Muscle of leg (tissue), 16 donors: ENCODE measurements at places on chromosomes 16 and 17. TPM values are rescaled to one million over a fixed set of nuclear protein-coding genes. Genes with fewer than 3 reads are reported as not detected.
A peak's percentile ranks its signal among the peaks of the same experiment; 100 is the strongest.

Gene ANKRD13B
- 8.1 TPM for total RNA-seq

- DNase-seq = no peak
These were observed 23.4 kb downstream of the SMURF2 start for GRCh38 chr17:64638552-64639203.

DNA sequence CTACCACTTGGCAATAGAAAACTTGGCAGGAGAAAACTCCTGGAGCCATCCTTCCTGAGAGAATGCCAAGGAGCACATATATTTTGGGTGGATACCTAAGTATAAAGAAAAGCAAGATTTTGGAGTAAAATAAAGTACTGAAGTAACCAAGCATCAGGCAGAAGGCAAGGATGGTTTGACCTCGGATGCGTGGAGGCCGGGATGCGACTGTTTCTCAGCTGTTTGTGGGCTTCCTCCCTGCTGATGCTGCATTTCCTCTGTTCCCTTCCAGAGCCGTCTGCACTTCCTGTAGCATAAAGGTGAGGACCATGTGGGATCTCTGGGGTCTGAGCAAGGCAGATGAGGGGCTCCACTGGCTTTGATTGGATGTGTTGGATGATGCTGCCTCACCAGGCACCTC, 5.5 kb upstream of the TCF25 start:
- DNase-seq = no peak

Gene ARHGAP44
- total RNA-seq = 3.0 TPM

GRCh38 chr17:61574542-61575351, 16.3 kb downstream of the NACA2 start:
- DNase-seq = peak; percentile 83

DNA sequence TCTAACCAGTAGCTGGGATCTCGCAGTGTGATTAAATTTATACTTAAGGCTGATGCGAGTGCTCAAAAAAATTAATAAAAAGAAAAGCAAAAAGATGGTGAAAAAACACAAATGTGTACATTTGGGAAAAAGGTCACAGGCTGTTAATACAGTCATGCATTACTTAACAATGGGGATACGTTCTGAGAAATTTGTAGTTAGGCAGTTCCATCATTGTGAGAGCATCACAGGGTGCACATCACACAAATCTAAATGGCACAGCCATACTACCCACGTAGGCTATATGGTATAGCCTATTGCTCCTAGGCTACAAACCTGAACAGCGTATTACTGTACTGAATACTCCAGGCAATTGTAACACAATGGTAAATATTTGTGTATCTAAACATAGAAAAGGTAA, 142.4 kb upstream of the MYOCD start:
- DNase-seq = no peak

DNA sequence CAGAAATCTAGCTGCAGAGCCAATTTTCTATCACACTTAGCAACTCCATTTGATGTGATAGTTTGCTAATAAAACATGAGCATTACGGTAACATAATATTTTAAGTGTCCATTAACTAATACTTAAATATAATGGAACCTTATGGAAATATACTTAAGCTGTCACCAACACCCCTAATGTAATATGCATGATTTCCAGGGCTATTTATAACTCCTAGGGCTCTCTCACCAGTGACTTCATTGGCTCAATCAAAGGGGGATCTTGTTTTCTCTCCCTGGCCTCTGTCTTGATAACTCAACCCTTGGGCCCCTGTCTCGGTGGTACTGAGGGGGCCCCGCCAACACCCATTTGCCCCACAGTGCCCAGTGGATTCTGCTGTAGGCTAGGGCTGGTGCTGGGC, 170.4 kb downstream of the SALL1 start:
- peak; percentile 11 for DNase-seq

Gene ACAP1
- total RNA-seq = 12.1 TPM

Gene ADORA2B
- total RNA-seq = 2.1 TPM

DNA sequence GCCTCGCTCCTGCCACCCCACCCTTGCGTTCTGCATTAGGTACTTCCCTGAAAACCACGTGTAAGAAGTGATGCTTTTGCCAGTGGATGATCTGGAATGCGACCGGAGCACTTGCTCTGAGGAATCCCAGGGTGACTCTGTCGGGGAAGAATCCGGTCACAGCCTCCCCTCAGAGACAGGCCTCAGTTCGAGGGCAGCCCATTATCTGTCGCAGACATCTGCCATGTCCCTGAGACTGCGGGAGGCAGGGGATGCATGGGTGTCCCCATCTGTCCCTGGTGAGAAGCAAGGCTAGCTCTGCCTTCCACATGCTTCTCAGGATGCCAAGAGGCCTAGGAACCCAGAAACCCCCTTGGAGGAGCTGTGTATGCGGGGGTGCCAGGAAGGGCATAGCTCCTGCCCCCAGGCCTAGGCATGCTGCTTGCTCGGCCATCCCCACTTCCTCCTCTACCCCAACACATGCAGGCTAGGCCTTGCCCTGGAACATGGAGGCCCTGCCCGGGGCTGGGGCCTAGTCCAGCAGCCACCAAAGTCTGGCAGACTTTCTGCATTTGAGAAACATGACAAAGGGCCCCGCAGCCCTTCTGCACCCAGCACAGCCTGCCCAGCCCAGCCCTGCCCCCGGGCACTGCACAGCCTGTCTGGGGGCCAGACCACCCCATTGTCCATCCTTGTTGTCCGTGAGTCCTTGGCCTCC, 20.5 kb downstream of the MNT start:
- no peak for DNase-seq

- peak; percentile 36 for DNase-seq
These were observed 65.3 kb downstream of the RMI2 start for GRCh38 chr16:11410376-11411058.

GRCh38 chr16:10817963-10818941, at the start of gene TVP23A:
Gene TVP23A, minus strand, starts transcription at chr16:10818794. Its CDS starts 301 bp downstream, at chr16:10818493.
- peak; percentile 47 for DNase-seq

GRCh38 chr17:81241648-81242420, 2.7 kb downstream of the NDUFAF8 start:
- no peak for DNase-seq

- peak; percentile 53 for DNase-seq
These were observed 42.1 kb upstream of the BHLHA9 start for GRCh38 chr17:1227917-1228780.

Gene CTRB2
- total RNA-seq = not detected

DNA sequence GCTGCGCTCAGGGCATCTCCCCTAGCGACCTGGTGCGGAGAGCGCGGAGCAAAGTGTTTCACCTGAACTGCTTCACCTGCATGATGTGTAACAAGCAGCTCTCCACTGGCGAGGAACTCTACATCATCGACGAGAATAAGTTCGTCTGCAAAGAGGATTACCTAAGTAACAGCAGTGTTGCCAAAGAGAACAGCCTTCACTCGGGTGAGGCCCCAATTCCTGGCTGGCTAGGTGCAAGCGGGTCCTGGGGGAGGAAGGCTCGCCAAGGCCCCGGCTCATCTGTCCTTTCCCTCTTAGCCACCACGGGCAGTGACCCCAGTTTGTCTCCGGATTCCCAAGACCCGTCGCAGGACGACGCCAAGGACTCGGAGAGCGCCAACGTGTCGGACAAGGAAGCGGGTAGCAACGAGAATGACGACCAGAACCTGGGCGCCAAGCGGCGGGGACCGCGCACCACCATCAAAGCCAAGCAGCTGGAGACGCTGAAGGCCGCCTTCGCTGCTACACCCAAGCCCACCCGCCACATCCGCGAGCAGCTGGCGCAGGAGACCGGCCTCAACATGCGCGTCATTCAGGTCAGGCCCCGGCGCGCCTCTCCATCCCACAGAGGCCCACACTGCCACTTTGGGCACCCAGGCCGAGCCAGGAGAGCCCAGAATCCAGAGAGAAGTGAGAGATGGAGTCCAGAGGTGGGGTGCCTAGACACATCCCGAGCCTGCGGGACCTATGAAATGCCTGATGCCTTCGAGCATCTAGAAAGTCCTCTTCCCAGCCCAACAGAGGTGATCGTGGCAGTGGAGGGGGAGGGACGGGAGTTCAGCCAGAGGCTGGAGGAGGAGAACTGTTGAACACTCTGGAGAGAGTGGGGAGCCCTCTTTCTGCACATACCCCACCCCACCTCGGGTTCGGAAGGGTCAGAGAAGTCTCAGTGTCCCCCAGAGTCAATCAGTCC, 3.3 kb downstream of the LHX1 start:
- DNase-seq = no peak

Gene PHAF1
- 12.9 TPM for total RNA-seq

- DNase-seq = no peak
These were observed 2.7 kb upstream of the LIMD2 start for GRCh38 chr17:63702721-63703015.

DNA sequence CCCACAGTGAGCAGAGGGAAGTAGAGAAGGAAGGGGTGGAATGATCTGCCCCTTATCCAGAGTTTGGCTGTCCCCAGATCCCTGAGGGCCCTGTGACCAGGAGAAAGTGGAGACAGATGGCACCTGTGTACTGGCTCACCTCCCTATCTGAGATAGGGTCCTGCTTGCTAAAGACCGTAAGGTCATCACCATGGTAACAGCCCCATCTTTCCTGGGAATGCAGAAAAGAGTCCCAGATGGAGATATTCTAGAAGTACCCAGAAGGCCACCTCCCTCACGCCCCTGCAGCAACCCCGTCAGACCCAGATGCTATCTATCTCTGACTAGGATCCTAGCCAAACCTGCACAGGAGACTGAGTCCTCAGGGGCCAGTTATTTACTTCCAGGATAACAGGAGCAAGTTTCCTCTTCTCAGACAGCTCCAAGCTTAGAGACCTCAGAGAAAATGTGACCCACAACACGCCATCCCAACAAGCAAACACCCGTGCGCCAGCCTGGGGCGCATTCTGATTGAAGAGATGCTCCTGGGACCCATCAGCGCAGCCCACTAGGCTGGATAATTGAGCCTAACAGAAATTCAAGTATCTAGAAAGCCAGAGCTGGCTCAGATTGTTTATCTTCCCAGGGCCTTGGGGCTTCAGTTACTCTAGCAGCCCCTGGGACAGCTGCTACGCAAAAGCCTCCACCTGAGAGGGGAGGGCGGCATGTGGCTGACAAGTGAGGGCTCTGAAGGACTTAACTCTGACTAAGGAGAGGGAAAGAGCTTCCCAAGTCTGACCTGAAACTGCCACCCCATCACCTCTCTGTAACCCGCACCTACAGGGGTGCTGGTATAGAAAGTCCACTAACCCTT, 1.9 kb downstream of the ORMDL3 start:
- no peak for DNase-seq

DNA sequence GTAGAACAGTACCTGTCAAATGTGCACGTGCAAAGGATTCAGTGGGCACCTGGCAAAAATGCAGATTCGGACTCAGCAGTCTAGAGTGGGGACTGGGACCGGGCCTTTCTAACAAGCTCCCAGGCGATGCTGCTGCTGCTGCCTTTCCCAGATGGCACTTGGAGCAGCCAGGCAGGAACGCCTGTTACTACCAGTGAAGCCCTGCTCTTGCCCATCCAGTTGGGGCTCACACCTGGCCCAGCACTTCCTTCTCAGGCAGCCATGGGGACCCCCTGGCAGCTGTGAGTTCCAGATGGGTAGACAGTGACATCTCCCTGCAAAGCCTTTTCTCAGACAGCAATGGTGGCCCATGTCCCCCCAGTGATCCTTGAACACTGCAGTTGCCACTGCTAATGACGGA, 30.4 kb downstream of the KDM8 start:
- no peak for DNase-seq

Gene GDPD1
- 1.6 TPM for total RNA-seq

- no peak for DNase-seq
These were observed 3.3 kb downstream of the LUC7L3 start for GRCh38 chr17:50722746-50723145.

Gene TMEM98
- total RNA-seq = 40.5 TPM

Gene KRTAP16-1
- total RNA-seq = not detected

Gene KRTAP9-1
- not detected for total RNA-seq

- no peak for DNase-seq
These were observed 8.1 kb upstream of the FOXF1 start for GRCh38 chr16:86501989-86502855.

DNA sequence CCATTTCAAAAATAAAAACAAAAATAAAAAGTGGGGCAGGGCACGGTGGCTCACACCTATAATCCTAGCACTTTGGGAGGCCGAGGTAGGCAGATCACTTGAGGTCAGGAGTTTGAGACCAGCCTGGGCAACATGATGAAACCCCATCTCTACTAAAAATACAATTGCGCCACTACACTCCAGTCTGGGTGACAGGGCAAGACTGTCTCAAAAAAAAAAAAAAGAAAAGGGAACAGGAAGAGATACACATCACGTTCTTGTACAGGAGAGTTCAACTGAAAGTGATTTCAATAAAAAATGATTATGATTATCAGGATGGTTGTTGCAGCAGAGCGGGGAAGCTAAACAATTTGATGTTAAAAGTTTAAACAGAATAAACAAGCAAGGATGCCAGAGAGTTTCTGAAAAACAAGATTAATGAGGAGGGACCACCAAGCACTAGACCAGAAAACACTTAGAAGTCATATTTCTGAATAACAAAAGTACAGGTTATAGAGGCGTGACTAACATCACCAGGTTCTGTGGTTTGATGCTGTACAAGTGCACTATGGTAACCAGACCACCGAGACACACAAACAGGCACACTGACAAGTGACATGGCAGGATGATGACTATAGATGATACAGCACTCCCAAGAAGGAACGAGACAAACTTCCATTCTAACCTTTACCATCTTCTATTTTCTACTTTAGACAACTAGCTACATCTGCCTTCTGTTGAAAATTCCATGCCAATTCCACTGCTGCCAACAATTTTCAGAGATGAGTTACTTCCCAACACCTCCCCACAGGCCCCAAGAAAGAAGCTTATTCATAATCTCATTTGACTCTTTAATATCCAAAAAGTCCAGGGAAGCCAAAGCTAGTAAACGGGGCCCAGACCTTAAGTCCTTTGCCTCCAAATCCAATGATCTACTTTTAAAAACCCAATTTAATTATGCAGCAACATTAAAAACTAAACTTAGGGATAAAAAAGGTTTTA, 11.8 kb downstream of the DNAJA2 start:
- DNase-seq = peak; percentile 6

- no peak for DNase-seq
These were observed 7.4 kb downstream of the IRF8 start for GRCh38 chr16:85906349-85906748.

GRCh38 chr17:16398270-16399267, 16.8 kb upstream of the TRPV2 start:
- DNase-seq = no peak

Gene PPP1R1B
- 1.7 TPM for total RNA-seq

GRCh38 chr16:86048882-86049585, 150.1 kb downstream of the IRF8 start:
- DNase-seq = no peak

Gene HOXB8
- 0.04 TPM for total RNA-seq

Gene SYT17
- 3.1 TPM for total RNA-seq

DNA sequence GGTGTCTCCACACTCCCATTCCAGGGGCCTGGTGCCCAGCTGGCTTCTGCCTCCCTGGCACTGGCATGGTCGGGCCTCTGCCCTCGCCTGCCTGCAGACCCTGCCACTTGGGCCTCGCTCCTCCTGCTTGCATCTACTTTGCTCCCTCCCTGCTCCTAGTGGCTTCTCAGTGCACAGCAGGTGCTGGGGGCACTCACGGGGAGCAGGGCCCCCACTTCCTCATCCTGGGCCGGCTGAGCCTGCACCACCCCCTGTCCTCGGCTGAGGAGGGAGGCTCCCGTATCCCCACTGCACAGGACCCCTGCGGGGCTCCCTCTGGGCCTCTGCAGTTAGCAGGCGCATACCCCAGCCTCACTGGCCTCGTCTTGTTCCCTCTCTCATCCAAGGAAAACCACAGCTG, 35.2 kb downstream of the CIBAR2 start:
- no peak for DNase-seq

- no peak for DNase-seq
These were observed 85.4 kb upstream of the CLEC18A start for GRCh38 chr16:69865701-69866100.

Gene LPCAT2
- total RNA-seq = 14.8 TPM

GRCh38 chr17:29607557-29608195, 14.7 kb downstream of the ANKRD13B start:
- no peak for DNase-seq
